ENCODE measurements at places on chromosomes 1 and 21. TPM values are rescaled to one million over a fixed set of nuclear protein-coding genes. Genes with fewer than 3 reads are reported as not detected.

GRCh38 chr1:76583235-76583868, 283.9 kb upstream of the ST6GALNAC5 start:
- DNase-seq = no peak
- H3K36me3 ChIP-seq = no peaks in the 10 kb centered on the region
- H3K4me3 ChIP-seq = no peak overlapping the region
- no peaks in the 10 kb centered on the region for H3K27me3 ChIP-seq
- no peaks in the 10 kb centered on the region for H3K4me1 ChIP-seq

The RFX5 gene
- 28.6 TPM for total RNA-seq

GRCh38 chr1:98005326-98006010, 84.6 kb upstream of the DPYD start:
- no peaks in the 10 kb centered on the region for H3K27me3 ChIP-seq
- no peaks in the 10 kb centered on the region for H3K36me3 ChIP-seq
- H3K27ac ChIP-seq = no peak overlapping the region
- H3K4me1 ChIP-seq = no peaks in the 10 kb centered on the region

- no peaks in the 10 kb centered on the region for H3K36me3 ChIP-seq
- H3K4me3 ChIP-seq = peak overlapping the region; percentile 36
- H3K4me1 ChIP-seq = peaks cover 18% of the 10 kb centered on the region
- DNase-seq = peak; percentile 83
- no peaks in the 10 kb centered on the region for H3K27me3 ChIP-seq
Observed at GRCh38 chr1:203428981-203429599, 46.5 kb upstream of the PRELP start.

The GJB5 gene
- not detected for total RNA-seq

- peak; percentile 30 for DNase-seq
- H3K27me3 ChIP-seq = no peaks in the 10 kb centered on the region
- no peak overlapping the region for H3K4me3 ChIP-seq
- peaks cover 5% of the 10 kb centered on the region for H3K4me1 ChIP-seq
- no peaks in the 10 kb centered on the region for H3K36me3 ChIP-seq
- H3K27ac ChIP-seq = peak overlapping the region; percentile 63
Observed at GRCh38 chr21:14259747-14260146, 43.8 kb downstream of the RBM11 start.

- H3K4me1 ChIP-seq = no peaks in the 10 kb centered on the region
- DNase-seq = peak; percentile 39
- no peaks in the 10 kb centered on the region for H3K27me3 ChIP-seq
- H3K36me3 ChIP-seq = no peaks in the 10 kb centered on the region
- no peak overlapping the region for H3K4me3 ChIP-seq
- no peak overlapping the region for H3K27ac ChIP-seq
Observed at GRCh38 chr1:36609241-36610027, 126.7 kb upstream of the CSF3R start.

DNA sequence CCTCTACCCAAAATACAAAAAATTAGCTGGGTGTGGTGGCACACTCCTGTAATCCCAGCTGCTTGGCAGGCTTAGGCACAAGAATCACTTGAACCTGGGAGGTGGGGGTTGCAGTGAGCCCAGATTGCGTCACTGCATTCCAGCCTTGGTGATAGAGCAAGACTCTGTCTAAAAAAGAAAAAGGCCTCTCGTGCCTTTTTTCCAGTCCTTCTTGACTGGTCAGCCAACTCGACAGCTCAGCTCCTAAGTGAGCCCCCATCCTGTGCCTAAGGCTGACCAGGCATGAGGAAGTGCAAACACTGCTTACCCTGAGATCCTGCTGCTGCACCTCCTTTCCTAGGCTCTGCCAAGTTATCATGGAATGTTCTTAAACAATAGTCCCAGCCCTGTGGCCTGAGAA, 10.1 kb upstream of the PROK1 start:
- H3K36me3 ChIP-seq = no peaks in the 10 kb centered on the region
- H3K4me3 ChIP-seq = no peak overlapping the region
- no peak for DNase-seq
- no peaks in the 10 kb centered on the region for H3K27me3 ChIP-seq

DNA sequence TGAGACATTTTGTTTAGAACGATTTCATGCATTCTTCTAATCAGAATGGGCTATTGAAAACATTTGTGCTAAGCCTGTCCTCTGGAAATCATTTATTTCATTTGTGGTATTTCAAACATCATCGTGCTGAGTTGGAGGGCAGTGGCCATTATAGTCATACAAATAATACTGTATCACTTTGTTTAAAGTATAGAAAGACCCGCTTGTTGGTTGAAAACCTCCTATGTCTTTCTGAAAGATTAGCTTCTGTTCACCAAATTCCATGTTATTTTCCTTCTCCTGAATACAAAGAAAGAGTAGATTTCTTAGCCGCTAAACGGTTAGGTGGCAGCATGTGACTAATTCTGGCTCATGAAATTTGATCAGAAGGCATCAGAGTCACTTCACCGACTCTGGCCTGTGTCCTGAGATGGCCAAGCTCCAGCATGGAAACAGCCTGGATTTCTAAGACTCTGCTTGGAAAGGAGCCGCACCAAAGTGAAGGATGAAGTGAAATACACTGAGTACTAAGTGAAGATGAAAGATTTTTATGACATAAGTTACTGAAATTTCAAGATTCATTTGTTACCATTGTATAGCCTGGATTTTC, 355.1 kb downstream of the USP25 start:
- no peaks in the 10 kb centered on the region for H3K27me3 ChIP-seq
- no peaks in the 10 kb centered on the region for H3K36me3 ChIP-seq
- DNase-seq = no peak
- no peak overlapping the region for H3K27ac ChIP-seq
- H3K4me1 ChIP-seq = no peaks in the 10 kb centered on the region

DNA sequence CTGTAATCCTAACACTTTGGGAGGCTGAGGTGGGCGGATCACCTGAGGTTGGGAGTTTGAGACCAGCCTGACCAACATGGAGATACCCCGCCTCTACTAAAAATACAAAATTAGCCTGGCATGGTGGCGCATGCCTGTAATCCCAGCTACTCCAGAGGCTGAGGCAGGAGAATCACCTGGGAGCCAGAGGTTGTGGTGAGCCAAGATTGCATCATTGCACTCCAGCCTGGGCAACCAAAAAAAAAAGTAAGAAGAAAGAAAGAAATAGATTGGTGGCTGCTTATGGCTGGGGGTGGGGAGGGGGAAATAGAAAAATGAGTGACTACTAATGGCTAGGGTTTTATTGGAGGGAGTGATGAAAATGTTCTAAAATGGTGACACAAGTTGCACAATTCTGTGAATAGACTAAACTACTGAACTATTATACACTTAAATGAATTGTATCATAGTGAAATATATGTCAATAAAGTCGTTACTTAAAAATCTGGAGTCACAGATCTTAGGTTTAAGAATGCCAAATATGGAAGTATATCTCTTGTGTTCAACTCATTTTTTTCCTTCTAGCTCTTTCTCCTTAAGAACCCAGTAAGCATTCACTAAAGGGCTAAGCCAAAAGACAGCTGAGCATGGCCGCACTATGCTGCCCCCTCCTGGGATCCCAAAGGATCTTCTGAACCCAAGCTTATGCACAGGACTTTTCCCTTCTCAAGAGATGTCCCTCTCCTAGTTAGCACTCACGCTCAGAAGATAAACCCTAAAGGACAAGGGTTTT, 3.2 kb upstream of the NPL start:
- H3K4me3 ChIP-seq = no peak overlapping the region
- no peak overlapping the region for H3K27ac ChIP-seq
- peaks cover 5% of the 10 kb centered on the region for H3K4me1 ChIP-seq
- no peaks in the 10 kb centered on the region for H3K27me3 ChIP-seq
- DNase-seq = peak; percentile 54

GRCh38 chr1:167173516-167174184, 47.0 kb upstream of the POU2F1 start:
- no peak overlapping the region for H3K4me3 ChIP-seq
- no peak for DNase-seq
- H3K36me3 ChIP-seq = no peaks in the 10 kb centered on the region
- no peak overlapping the region for H3K27ac ChIP-seq

DNA sequence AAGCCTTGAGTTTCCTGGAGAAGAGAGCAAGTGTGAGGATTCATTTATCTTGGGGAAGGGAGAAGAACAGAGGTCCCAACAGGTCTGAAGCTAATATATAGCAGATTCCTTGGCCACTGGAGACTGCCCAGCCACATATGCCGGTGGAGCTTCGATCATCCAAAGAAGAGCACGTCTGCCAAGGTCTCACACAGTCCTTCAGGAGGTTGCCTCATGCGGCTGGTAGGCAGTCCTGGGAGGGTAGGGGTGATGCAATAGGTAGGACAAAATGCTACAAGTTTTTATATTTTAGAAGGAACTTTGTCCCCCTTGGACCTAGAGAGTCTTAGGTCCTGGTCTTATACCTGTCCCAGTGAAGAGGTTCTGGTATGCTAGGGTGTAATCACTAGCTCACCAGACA, 582.5 kb downstream of the DPYD start:
- H3K4me3 ChIP-seq = no peak overlapping the region
- DNase-seq = no peak

The SAMD13 gene
- total RNA-seq = 31.0 TPM

- H3K27me3 ChIP-seq = no peaks in the 10 kb centered on the region
- DNase-seq = no peak
- H3K27ac ChIP-seq = no peak overlapping the region
- H3K4me3 ChIP-seq = no peak overlapping the region
- no peaks in the 10 kb centered on the region for H3K4me1 ChIP-seq
Observed at GRCh38 chr1:93707956-93708355, 26.3 kb upstream of the BCAR3 start.

DNA sequence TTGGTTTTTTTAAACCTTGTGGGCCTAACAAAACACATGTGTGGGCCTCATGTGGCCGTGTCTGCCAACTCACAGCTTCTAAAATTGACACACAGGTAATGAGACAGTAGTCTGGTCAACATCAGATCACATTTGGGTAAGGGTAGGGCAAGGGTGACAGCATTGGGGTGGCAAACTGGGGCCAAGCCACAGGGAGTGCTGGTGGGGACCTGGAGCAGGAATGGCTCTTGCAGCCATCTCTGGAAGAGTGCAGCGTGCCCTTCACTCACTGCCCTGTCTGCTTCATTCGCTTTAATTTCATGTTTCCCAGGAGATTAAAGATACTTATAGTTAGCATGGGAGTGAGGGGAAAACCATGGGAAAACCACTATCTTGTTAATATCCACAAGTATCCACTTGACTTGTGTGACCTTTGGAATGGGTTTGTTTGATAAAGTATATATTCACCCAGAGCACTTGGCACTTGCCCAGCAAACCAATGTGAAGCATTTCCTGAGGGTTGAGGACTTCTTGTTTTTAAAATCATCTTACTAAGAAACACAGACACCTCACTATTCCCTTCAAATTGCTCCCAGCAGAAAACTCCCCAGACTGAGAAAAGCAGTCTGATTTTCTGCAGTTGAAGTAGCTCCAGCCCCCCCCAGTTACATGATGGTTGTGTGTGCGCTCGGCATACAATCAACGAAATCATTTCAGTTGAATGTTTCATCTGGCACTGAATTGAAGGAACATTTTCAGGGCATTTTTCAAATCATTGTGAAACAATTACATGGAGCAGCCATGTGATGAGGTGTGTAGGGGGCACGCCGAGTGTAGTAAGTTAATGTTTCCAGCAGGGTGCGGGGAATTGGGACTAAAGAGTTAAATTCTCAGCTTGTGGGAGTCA, 175.7 kb downstream of the VPS13D start:
- no peaks in the 10 kb centered on the region for H3K27me3 ChIP-seq
- no peaks in the 10 kb centered on the region for H3K36me3 ChIP-seq
- peaks cover 17% of the 10 kb centered on the region for H3K4me1 ChIP-seq
- H3K4me3 ChIP-seq = no peak overlapping the region

The ATAD3A gene
- total RNA-seq = 74.0 TPM

DNA sequence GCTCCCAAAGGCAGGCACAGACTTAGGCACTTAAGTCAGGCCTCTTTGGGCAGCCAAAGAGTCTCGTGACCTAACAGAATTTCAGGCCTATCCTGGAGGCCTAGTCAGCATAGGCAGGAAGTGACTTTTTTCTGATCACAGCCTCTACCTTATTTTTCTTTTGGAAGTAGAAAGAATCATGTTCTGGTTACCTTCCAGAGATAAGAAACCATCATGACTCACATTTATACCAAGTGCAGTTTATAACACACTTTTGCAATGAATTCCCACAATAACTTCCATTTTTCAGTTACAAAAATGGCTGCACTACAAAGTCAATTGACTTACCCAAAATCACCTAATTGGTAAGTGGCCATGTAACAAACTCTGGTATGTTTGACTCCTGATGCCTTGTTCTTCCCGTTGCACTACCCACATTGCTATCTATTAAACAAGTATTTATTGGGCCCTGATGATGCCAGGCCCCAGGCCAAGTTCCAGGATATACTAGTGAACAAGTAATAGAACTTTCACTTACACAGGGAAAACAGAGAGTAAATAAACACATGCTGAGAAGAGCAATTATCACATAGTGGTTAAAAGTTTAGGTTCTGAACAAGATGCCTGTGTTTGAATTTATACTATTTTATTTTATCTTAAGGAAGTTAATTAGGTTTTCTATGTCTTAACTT, 74.3 kb downstream of the SH3GLB1 start:
- no peaks in the 10 kb centered on the region for H3K36me3 ChIP-seq
- H3K4me1 ChIP-seq = peaks cover 8% of the 10 kb centered on the region
- H3K27ac ChIP-seq = no peak overlapping the region

GRCh38 chr1:179506199-179506598, 69.5 kb downstream of the NPHS2 start:
- H3K36me3 ChIP-seq = no peaks in the 10 kb centered on the region
- no peak for DNase-seq
- H3K27ac ChIP-seq = no peak overlapping the region
- no peaks in the 10 kb centered on the region for H3K27me3 ChIP-seq

DNA sequence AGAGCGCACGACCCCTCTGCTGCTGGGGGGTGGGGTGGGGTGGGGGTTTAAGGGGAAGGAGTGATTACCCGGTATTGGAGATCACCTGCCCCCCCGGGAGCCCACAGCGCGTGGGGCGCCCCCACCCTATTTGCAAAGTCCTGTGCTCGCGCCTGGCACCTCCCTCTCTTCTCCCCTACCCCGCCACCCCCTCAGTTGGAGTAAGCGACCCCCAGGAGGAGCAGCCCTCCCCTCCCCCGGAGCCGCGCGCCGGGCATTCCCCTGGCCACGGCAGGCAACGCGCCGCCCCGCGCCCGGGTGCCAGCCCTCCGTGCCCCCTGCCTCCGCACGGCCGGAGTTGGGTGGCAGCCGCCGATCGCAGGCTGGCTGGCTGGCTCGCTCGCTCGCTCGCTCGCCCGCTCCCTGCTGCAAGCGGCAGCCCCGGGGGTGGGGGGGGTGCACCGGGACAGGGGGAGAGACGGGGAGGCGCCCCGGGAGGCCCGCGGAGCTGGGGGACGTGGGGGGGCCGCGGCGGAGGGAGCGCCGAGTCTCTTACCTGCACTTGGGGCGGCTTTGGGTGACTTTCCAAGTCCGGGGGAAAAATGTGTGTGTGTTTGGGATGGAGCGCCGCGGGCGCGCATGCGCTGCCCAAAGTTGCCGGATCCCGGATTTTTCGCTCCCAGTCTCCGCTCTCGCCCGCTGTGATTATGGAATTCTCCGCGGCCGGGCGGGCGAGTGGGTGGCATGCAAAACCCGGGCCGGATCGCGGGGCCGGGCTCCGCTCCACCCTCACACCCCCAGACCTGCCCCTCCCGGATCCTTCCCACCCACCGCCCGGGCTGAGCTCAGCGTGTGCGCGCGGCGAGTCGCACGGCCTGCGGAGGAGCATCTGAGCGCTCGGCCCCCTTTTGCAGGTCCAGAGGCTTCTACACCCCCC, at the start of gene CASZ1:
Gene CASZ1 (minus strand): TSS at position 618 of the 916 bp plus-strand sequence. CDS start 102,757 bp downstream, outside the sequence.
- no peaks in the 10 kb centered on the region for H3K36me3 ChIP-seq
- no peaks in the 10 kb centered on the region for H3K4me1 ChIP-seq
- no peaks in the 10 kb centered on the region for H3K27me3 ChIP-seq
- peak within 1 kb of the TSS; percentile 68 for H3K4me3 ChIP-seq
